ENCODE measurements at places on chromosomes 5 and 9.

DNA sequence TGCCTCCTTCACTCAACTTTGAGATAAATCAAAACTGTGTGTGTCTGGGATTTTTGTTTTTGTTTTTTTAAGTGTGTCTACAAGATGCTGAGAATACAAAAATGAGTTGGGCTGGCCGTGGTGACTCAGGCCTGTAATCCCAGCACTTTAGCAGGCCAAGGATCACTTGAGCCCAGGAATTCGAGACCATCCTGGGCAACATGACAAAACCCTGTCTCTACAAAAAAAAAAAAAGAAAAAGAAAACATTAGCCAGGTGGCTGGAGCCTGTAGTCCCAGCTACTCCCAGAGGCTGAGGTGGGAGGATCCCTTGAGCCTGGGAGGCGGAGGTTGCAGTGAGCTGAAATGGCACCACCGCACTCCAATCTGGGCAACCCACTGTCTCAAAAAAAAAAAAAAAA, 21.0 kb downstream of the HNRNPK start:
- no peak for DNase-seq

DNA sequence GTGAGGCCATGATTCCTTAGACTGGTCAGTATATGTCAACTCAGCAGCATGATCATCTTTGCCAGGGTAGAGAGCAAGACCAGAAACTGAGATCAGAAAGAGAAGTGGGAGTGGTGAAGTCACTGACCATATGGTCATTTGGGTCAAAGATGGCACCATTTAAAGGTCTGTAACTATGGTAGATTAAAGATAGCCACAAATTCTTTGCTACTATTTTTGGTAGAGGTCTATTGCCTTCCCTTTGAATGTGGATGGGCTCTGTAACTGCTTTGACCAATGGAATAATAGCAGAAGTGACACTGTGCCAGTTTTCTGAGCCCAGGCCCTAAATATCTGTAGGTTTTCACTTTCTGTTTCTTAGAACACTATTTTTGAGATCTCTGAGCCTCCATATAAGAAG, 117.6 kb downstream of the PCSK1 start:
- DNase-seq, result no peak

- DNase-seq, result no peak
Observed at GRCh38 chr5:153157156-153157555, 333.3 kb upstream of the GRIA1 start.

- no peak for DNase-seq
Observed at GRCh38 chr5:60287174-60287771, 393.7 kb upstream of the PDE4D start.

DNA sequence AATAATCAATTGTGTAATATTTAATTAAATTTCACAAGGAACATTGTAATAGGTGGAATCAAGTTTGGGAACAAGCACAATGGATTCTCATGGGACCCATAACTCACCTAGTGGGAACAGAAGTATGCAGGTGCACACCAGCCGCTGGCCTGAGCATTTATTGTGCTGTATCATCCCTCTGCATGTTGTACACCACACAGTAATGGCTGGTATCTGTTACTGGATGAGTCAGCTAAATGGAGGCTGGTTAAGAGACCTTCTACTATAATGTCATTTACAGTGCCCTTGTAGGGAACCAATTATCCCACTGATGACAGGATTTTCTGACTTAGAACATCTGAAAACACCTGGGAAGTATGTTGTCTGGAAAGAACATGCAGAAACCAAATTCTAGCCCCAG, 3.2 kb upstream of the MAP3K1 start:
- no peak for DNase-seq

- DNase-seq, result no peak
Observed at GRCh38 chr9:114905170-114905940, 25.0 kb downstream of the TNFSF8 start.

DNA sequence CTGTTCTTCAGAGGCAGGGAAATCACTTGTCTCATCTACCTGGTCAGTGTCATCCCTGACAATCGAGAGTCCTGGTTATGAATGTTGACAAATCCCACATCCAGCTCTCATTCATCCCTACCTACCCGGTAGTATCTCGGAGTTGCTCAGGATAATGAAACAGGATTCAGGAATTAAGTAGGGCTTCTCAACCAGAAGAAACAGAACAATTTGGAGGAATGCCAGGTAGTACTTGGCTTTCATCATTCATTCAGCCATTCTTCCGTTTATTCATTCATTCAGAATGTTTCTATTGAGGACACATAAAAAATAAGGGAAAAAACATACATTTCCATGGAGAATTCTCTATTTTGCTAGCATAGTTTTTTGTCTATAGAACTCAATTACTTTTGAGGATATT, 195.0 kb downstream of the ARHGEF28 start:
- no peak for DNase-seq

- DNase-seq, result no peak
Observed at GRCh38 chr5:142587354-142587965, 98.4 kb downstream of the FGF1 start.

- no peak for DNase-seq
Observed at GRCh38 chr5:8767746-8768145, 778.1 kb downstream of the SEMA5A start.

DNA sequence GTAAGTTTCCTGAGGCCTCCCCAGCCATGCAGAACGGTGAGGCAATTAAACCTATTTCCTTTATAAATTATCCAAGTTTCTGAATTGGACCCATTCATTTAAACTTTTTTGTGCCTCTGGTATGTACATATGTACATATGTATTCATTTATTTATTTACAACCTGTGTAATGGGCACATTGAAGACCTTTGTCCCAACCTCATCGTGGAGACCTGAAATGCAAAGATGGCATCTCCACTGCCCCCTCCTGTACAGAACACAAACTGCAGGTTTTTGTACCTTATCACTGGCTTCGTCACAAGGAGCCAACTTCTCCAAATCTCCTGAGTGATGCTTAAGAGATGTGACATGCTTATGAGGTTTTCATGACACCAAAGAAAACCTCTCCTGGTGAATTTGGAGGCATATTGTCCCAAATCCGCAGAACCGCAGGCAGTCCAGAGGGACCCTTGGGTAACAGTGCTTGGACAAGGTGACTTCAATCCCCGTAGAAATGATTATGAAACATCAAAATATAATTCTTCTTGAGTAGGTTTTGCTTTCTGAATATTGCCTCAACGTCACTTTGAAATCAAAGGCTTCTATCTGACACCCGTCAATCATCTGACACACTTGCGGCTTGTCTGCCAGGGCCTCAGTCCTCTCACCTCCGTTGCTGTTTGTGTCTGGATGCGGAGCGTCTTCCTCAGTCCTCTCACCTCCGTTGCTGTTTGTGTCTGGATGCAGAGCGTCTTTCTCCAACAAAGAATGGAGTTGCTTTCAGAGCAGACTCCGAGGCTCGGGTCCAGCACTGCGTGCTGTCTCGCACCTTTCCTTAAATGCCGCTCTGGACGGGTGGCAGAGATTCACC, 135.0 kb upstream of the IRX4 start:
- DNase-seq, result no peak

DNA sequence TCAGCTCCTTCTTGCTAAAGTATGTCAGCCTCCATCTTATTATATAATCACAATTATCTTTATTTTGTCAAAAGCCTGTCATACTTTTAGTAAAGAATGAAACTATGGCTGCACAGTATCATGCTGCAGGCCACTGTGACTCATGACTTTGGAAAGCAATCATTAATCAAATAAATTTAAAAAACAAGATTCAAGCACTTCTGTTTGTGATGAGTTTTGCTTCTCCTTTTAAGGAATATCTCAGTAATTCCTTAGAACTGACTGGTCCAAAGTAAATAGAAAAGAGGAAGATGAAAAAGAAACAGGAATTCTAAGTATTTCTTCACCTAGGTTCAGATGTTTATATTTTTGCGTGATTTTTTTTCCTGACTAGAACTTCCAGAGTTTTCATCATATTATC, 83.1 kb downstream of the EDIL3 start:
- DNase-seq, result no peak

All from activated T-helper 9 cell treated with anti-CD3 and anti-CD28 coated beads, Interleukin-2, amount 50 U/mL, for 16 hours (primary cell).